Heart left ventricle (tissue), 16 donors: ENCODE measurements at places on chromosomes 5 and 9. TPM values are rescaled to one million over a fixed set of nuclear protein-coding genes. Genes with fewer than 3 reads are reported as not detected.

DNA sequence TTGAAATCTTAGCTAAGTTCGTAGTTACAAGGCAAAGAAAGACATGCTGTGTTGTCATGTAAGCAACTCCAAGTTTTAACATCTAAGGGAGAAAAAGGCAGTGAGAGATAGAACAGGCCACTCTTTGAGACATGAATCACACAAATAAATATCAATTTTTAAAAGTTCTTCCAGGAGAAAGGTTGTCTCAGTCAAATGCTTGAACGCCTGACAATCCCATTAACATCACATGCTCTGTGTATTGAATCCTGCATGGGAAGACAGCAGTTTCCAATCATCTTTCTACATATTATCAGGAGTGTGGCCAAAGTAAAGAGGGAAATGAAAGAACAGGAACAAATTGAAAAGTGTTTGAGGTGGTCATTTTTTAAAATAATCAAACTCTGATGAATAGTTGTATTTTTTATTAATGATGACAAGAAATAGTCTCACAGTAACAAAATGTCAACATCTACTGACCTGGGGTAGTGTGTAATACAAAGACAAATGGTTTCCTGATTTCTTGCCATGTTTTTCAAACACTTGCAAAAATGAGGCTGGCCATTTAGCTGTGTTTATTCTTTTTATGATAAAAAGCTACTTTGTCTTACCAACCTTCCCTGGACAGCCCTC, 6.4 kb upstream of the C6 start:
- DNase-seq = no peak

GRCh38 chr9:19992556-19992955, 203.7 kb upstream of the SLC24A2 start:
- no peak for DNase-seq

DNA sequence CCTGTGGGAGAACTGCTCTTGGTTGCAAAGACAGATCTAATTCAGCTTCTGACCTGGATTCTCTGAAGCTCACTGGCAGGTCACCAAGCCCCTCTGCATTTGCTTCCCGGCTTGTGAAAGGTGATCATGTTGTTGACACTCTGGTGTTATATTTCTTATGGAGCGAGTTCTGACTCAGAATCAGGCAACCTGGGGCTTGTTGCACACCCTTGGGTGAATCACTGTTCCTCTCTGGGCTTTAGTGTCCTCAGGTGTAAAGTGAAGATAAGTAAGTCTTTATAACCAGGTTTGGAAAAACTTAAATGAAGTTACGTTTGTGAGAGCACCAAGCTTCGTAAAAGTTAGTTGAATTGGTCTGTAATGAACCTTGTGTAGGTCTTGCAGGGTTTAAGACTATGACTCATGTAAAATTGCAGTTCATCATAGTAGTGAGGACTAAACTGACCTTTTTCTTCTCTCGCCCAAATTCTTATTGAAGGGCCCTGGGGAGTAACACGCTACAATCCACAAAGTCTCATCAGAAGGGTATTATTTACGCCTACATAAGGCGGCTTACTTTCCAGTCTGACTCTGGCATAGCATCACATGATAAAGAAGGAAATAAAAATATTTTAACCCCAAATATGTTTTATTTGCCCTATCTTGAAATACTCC, 218.6 kb downstream of the TMEM38B start:
- no peak for DNase-seq

GRCh38 chr5:113255579-113256386, 179.0 kb downstream of the TSSK1B start:
- no peak for DNase-seq

The IFNE gene
- total RNA-seq = not detected
